Upper lobe of right lung (tissue), 1 donor: ENCODE measurements at places on chromosomes 3 and 15. TPM values are rescaled to one million over a fixed set of nuclear protein-coding genes. Genes with fewer than 3 reads are reported as not detected.

The PRR20G gene
- total RNA-seq: not detected

- peaks cover 5% of the 10 kb centered on the region for H3K27me3 ChIP-seq
- DNase-seq: no peak
- H3K4me3 ChIP-seq: no peak overlapping the region
- H3K4me1 ChIP-seq: no peaks in the 10 kb centered on the region
- H3K27ac ChIP-seq: no peak overlapping the region
Observed at GRCh38 chr15:101543431-101543830, 53.9 kb upstream of the PCSK6 start.

DNA sequence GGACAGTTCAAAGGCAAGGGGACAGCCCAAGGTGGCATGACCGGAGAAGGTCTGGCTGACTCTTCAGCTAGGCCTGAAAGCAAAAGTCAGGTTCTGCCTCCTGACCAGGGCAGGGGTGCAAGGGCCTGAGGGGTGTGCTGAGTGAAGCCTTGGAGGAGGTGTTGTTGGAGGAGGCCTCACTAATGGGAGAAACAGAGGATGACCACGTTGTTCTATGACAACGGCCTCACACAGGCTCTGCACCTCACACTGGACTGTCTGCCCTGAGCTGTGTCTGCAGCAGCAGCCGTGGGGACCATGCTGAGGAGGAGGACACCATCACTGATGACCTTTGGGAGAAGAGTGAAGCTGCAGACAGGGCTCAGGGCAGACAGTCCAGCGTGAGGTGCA lies 116.9 kb upstream of the ABHD17C start:
- no peaks in the 10 kb centered on the region for H3K4me1 ChIP-seq
- no peak overlapping the region for H3K4me3 ChIP-seq
- no peak for DNase-seq

The HAUS2 gene
- total RNA-seq: 17.1 TPM

- no peak for DNase-seq
- peak overlapping the region; percentile 70 for H3K27ac ChIP-seq
- no peak overlapping the region for H3K4me3 ChIP-seq
- H3K4me1 ChIP-seq: peaks cover 17% of the 10 kb centered on the region
Observed at GRCh38 chr3:159872374-159873109, 116.1 kb upstream of the IL12A start.

The WDR82 gene
- total RNA-seq: 61.9 TPM

GRCh38 chr15:92845126-92845508 lies 55.0 kb upstream of the CHD2 start:
- no peaks in the 10 kb centered on the region for H3K27me3 ChIP-seq
- no peaks in the 10 kb centered on the region for H3K36me3 ChIP-seq

DNA sequence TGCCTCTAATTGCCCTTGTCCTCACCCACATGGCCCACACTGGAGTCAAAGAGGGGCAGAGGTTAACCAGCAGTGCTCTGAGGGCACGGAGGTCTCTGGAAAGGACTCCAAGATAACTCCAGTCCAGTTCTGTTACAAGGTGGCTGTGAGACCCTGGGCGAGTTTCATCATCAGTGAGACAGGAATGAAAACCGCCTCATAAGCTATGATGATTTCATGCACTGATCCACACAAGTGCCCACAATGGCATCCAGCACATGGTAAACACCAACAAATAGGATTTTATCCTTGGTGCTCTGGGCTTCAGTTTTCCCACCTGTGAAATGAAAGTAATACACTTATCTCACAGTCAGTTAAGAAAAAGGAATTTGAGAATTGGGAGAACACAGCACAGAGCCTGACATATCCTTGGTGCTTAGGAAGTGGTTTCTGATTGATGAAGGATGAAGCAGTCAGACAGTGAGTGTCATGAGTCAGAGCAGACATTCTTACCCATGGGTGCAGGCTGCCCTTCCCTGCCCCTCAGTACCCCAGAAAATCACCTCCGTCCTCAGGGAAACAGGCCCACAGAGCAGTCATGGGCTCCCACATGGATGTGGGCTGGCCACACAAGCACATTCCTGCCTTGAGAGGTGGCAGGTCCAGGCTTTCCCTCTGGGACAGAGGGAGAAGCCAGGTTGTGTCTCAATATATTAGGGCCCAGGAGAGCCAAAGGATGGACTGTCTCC lies 48.4 kb downstream of the DAPK2 start:
- H3K27ac ChIP-seq: no peak overlapping the region
- no peak overlapping the region for H3K4me3 ChIP-seq
- H3K4me1 ChIP-seq: peaks cover 19% of the 10 kb centered on the region
- no peaks in the 10 kb centered on the region for H3K27me3 ChIP-seq
- DNase-seq: no peak

The GPR149 gene
- total RNA-seq: not detected

DNA sequence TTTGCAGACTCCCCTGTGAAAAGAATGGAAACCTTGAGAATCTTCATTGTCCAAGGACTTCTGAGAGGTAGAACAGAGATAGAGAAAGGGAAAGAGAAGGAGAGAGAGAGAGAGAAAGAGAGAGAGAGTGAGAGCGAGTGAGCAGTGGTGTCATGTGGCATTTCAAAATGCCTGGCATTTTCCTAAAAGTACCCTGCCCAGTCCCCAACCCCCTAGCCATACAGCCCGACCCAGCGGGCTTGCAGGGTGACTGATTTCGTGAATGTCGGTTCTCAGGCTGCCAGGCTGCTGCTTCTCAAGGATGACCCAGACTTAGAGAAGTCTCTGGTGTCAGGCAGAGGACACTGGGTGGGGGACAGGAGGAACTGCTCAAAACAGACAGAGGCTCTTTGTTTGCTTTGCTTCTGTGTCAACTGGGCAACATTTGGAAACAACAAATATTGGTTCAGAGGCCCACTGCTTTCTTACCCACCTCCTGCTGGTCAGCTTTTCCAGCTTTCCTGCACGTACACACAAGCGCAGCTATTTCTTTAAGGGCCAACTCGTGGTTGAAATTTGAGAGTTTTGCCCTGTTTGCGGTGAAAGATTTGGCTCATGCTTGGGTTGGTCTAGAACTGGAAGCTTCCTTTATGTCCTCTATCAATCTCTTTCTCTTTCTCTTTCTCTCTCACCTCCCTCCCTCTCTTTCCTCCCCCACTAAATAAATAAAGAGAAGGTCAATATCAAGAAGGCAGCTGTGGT lies 3.7 kb upstream of the TF start:
- no peak overlapping the region for H3K27ac ChIP-seq
- H3K27me3 ChIP-seq: peaks cover 23% of the 10 kb centered on the region
- no peak for DNase-seq
- H3K4me3 ChIP-seq: no peak overlapping the region

The WDR93 gene
- not detected for total RNA-seq

The HES1 gene
- 43.6 TPM for total RNA-seq

GRCh38 chr3:49670940-49671290 lies 3.2 kb upstream of the APEH start:
- H3K27me3 ChIP-seq: no peaks in the 10 kb centered on the region
- H3K4me3 ChIP-seq: no peak overlapping the region
- H3K27ac ChIP-seq: no peak overlapping the region
- no peak for DNase-seq
- no peaks in the 10 kb centered on the region for H3K36me3 ChIP-seq
- H3K4me1 ChIP-seq: peaks cover 12% of the 10 kb centered on the region

DNA sequence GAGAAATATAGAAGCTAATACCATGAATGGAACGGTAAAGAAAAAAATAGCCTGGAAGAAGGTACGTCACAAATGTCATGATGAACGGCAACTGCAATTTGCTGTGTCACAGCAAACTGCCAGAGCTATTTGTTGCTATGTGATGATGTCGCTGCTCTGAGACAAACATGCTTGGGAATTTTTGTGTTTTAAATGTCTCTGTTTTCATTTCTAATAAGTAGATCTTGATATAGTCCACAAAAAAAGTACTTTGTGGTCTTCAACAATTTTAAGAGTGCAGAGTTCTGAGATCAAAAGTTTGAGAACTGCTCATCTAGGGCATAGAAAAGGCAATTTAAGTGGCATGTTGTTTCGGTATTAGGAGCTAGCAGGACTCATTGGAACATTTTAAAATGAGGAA lies 4.3 kb upstream of the NR1D2 start:
- DNase-seq: no peak
- H3K27me3 ChIP-seq: no peaks in the 10 kb centered on the region
- H3K36me3 ChIP-seq: no peaks in the 10 kb centered on the region
- H3K4me1 ChIP-seq: peaks cover 5% of the 10 kb centered on the region

DNA sequence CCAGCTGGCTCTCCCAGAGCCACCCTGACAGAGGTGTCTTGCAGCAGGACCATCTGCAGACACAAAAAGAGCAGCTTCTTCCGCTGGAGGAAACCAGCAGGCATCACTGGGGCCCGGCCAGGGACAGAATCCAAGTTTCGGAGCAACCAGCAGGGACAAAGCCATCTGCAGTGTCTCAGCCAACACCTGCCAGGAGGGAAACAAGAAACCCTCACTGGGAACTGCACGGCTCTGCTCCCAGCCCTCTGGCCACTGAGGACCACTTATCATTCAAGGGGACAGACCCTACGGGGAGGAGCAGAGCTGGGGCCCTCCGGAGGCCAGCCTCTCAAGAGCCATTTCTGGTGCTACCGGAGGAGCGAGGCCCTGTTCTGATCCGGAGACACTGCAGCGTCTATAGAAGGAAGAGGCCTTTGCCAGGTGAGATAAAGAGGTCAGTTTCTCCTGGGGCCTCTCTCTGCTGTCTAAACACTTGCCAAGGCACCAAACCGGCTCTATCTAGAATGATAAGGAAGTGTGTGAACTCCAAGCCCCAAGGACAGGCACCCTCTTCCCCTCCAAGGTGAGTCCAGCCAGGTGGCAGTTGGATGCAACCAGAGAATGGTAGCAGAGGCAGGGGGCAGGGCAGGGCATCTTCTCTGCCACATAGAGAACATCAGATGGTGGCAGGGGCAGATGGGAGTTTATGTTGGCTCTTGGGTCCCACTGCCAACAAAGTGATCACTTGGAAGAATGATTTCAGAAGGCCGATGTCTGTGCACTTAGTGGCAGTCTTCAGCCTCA lies 89.0 kb downstream of the CHSY1 start:
- peak; percentile 76 for DNase-seq
- no peaks in the 10 kb centered on the region for H3K36me3 ChIP-seq
- H3K4me3 ChIP-seq: no peak overlapping the region
- no peak overlapping the region for H3K27ac ChIP-seq

The SI gene
- not detected for total RNA-seq
